ENCODE measurements at places on chromosomes 11 and 22.

- no peak for DNase-seq
These were observed 8.0 kb downstream of the IFITM10 start for GRCh38 chr11:1742371-1742770.

DNA sequence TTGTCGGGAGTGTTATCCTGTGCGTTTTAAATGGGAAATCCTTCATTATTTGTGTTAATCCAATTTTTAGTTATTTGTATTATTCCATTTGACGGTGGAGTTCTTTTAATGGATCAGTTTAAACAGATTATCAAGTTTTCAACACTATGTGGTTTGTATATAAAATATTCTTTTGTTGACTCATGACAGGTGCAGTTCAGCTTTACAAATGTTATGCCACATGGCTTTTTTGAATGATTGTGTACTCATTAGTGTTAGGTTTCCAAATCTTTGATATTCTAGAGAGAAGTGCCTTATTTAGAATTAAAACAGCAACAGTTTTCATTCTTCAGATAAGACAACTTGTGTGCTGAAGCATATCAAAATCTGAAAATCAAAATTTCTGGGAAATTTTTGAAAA lies 2.4 kb downstream of the JAM3 start:
- DNase-seq: no peak

- no peak for DNase-seq
These were observed 269.0 kb downstream of the ST3GAL4 start for GRCh38 chr11:126624506-126624905.

- peak; percentile 47 for DNase-seq
These were observed 13.0 kb upstream of the CXCR5 start for GRCh38 chr11:118870396-118871343.

GRCh38 chr22:31566484-31566883 lies 70.1 kb downstream of the SFI1 start:
- DNase-seq: no peak

- peak; percentile 56 for DNase-seq
These were observed 3.5 kb upstream of the ACAT1 start for GRCh38 chr11:108117746-108118371.

- DNase-seq: no peak
These were observed 123.3 kb downstream of the METTL15 start for GRCh38 chr11:28231475-28231874.

DNA sequence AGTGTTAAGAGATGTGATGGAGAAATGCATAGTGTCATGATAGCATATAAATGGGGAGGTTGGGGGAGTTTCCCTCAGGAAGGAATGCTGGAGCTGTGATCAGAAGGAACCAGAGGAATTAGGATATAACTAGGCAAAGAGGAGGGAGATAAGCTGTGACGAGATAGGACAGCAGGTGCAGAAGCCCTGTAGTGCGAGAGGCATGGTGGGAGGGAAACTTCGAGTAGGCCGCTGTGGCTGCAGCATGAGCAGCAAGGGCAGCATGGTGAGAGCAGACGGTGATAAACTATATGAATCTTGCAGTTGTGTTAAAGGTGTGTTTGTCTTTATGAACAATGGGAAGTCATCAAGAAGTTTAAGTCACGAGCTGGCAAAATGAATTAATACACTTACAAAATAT lies 109.9 kb downstream of the EMSY start:
- DNase-seq: no peak

DNA sequence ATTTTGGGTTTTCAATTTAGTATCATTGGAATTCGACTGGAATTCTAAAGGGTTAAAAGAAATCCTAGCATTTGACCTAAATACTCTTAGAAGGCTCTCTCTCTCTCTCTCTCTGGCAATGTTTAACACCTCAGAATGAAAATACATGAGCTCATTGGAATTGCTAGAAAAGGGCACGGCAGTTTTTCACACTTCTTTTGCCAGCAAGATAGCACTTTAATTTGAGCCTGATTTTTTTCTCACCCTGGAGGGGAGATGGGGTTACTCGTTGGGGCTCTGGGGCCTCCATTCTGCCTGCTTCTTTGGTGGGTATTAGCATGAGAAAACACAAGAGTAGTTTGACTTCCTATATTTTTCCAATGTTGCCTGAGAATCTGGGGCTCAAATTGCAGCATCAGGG lies 22.8 kb upstream of the CLMP start:
- DNase-seq: no peak

DNA sequence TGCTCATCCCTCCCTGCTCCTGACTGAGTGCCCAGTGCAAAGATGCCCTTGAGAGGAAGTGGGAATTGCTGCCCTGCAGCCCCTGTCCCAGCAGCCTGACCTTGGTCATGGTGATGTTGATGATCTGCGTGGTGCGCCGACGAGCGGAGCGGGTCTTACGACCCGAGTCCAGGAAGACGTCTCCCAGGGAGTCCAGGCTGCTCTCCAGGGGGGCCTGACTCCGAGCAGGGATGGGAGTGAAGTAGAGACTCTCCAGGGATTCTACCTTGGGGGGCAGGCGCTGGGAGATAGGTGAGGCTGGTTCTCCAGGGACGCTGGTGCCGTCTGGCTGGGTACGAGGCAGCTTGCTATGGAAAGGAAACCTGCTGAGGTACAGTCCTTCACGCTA lies 8.4 kb downstream of the IL18BP start:
- no peak for DNase-seq

DNA sequence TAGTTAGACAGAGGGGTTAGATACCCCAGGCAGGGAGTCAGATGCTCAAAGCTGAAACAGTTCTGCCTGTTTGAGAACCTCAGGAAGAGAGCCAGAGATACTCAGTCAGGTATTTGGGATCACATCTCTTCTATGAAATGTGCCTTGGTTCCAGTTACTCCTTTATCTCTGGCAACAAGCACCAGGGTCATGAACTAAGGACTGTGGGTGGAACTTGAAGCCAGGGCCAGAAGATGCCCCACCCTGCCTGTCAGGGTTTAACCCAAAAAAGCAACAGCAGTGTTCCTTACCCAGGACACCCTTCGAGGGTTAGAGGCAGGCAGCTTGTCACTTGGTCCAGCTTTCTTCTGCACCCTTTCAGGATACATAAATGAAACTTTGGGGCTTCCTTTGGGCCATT lies 15.0 kb upstream of the WT1 start:
- DNase-seq: no peak

DNA sequence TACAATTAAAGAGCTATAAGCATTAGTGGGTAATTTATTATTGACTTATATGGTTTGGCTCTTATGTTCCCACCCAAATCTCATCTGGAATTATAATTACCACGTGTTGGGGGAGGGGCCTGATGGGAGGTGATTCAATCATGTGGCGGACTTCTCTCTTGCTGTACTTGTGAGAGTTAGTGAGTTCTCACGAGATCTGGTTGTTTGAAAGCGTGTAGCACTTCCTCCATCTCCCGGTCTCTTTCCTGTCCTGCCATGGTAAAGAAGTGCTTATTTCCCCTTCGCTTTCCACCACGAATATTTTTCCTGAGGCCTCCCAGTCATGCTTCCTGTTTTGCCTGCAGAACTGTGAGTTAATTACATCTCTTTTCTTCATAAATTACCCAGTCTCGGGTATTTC lies 28.1 kb upstream of the CHORDC1 start:
- no peak for DNase-seq

DNA sequence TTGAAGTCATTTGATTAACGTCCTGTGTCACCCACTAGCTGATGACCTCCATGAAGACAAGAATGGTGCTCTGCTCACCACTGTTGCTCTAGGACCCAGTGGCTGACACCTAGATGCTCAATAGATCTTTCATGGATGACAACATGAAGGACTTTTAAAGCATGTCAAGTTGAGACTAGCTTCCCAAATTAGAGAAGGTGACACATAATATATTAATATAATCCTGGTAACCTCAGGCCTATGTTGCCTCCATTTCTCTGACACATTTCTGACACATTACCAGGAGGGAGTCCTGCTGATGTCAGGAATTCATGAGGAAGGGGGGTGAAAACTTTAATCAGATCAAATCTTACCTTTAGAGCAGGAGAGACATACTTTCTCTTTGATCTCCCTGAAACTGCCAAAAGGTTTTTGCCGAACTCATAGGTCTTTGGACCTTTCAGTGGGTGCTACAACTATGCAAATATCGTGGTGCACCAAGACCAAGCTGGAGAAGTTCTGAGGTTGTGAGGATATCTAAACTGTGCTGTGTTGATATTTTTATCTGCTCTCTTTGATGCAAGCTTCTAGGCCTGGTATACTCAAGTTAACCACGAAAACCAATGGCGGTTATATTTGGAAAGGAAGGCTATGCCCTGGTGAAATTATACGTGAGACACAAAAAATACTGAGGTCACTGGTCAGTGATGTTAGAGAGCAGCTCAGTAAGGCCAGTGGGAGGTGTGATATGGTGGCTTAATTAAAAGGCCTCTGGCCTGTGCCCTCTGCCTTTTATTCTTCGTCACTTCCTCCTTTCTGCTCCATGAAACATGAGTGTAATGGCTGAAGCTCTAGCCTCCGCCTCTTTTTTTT lies 13.2 kb upstream of the AMPD3 start:
- no peak for DNase-seq

- no peak for DNase-seq
These were observed 28.4 kb upstream of the HMOX1 start for GRCh38 chr22:35352214-35353111.

DNA sequence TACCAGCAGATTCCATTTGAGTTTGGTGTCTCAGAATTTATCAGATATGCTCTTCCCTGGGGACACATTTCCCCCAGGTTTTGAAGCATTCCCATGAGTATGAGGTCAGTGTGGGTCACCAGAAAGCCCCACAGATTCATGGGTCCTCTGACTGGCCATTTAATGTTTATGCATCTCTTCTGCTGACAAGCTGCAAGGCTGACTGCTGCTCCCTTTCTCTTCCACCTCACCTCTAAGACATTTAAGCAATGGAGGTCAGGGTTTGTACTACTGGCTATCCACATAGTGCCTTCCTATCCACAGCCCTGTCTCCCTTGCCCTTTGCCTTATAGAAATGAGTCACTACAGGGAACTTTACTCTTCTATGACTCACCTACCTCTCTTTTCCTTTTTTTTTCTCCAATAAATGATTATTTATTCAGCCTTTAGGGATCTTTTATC lies 106.0 kb upstream of the TIMP3 start:
- no peak for DNase-seq

- peak; percentile 28 for DNase-seq
These were observed 52.2 kb upstream of the CEP126 start for GRCh38 chr11:101862391-101863233.

DNA sequence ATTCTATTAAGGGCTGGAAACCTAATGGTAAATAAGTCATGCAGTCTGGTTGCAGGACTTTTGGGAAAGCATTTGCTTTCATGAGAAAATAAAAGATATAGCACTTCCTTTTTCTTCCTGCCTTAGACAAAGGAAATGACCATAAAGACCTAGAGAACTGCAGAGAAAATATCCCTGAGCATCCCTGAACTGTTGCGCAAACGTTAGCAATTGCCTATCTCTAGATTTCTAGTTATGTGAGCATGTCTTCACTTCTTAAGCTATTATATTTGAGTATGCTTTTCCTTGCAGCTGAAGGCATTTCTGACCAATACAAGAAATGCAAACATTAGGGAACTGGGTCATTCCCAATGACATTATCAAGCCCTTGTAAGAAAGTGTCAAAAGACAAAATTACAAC lies 110.6 kb downstream of the KIF18A start:
- DNase-seq: no peak

DNA sequence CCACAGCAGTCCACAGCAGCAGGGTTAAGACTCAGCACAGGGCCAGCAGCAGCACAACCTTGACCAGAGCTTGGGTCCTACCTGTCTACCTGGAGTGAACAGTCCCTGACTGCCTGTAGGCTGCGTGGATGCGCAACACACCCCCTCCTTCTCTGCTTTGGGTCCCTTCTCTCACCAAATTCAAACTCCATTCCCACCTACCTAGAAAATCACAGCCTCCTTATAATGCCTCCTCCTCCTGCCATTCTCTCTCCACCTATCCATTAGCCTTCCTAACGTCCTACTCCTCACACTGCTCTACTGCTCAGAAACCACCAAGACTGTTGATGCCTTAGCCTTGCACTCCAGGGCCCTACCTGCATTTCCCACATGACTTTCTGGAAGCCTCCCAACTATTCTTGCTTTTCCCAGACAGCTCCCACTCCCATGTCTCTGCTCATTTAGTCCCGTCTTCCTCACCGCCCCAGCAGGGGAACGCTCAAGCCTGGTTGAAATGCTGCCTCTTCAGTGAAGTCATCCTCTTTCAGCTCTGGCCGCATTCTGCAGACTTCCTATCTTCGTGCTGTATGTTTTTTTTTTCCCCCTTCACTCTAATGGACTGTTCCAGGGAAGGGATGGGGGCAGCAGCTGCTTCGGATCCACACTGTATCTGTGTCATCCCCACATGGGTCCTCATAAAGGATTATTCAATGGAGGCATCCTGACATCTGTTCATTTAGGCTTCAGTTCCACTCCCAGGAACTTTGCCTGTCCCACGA lies 3.3 kb downstream of the IL18BP start:
- peak; percentile 13 for DNase-seq

DNA sequence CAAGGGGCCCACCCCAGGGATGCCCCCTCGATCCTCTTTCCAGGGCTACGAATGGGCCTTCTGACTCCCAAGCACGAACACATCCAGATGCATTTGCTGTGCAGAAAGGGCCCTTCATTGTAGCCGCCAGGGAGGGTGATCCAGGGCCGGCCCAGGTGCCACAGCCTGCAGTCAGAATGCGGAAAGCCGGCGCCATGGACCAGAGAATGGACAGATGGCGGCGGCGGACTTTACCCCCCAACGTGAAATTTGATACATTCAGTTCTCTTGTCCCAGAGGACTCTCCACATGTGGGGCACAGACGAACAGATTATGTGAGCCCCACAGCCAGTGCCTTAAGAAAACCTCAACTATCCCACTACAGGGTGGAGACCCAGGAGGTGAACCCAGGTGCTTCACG lies 87.2 kb downstream of the KIAA1671 start:
- DNase-seq: no peak

DNA sequence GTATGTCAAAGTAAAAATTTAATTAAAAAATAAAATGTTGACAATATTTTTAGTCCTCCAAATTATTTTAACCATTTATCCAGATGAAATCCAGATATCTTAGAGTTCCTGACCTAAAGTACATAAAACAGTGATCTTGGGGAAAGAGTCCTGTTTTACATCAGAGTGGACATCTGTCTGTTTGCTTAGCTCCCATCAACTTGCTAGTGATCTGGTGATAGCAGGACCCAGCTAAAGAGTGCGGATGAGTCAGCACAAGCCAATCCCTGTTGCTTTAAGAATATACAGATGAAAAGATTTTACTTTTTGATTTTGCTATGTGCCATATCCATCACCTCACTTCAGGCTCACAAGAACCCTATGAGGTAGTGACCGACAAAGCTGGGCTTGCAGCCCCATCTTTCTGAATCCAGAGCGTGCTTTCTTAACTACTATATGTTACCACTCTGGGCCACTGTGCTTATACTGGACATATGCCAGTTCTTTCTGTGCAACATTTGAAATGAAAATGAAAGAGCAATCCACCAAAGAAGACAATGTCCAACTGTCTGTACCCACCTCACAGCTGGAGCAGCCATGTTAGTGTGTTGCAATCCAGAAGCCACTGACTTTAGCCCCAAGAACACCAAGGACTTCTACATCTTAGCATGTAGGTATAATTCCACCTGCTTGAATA lies 167.6 kb upstream of the SESN3 start:
- DNase-seq: no peak

GRCh38 chr11:1669546-1670218 lies 27.3 kb upstream of the KRTAP5-6 start:
- peak; percentile 60 for DNase-seq

- no peak for DNase-seq
These were observed 8.9 kb downstream of the HPX start for GRCh38 chr11:6431861-6432260.
